ENCODE measurements at places on chromosomes 16 and 17.

DNA sequence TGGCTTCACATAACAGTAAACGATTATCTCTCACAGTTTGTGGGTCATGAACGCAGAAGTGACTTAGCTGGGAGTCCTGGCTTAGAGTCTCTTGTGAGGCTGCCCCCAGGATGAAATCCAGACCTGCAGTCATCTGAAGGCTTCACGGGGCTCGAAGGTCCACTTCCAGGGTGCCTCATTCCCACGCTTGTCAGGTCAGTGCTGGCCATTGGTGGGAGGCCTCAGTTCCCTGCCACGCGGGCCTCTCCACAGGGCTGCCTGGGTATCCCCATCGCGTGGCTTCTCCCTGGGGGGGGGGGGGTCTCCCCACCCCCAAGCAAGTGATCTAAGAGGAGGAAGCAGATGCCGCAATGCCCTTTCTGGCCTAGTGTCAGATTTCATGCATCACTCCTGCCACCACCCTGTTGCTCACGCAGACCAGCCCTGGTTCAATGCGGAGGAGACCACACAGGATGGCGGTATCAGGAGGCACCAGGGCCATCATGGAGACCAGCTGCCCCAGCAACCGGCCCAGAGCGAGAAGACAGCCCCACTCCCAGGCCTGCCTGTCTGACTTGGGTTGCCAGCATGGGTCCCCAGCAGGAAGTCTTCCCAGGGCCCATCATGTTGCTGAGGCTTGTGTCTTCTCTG is 77.3 kb upstream of the CDH5 start:
- no peaks in the 10 kb centered on the region for H3K36me3 ChIP-seq
- DNase-seq, result no peak
- H3K27ac ChIP-seq, result no peak overlapping the region
- peaks cover 8% of the 10 kb centered on the region for H3K27me3 ChIP-seq
- H3K4me1 ChIP-seq, result no peaks in the 10 kb centered on the region

GRCh38 chr17:12545877-12546513 is 119.7 kb upstream of the MYOCD start:
- no peak overlapping the region for H3K27ac ChIP-seq
- H3K36me3 ChIP-seq, result no peaks in the 10 kb centered on the region
- peak; percentile 56 for DNase-seq
- no peaks in the 10 kb centered on the region for H3K27me3 ChIP-seq
- no peak overlapping the region for H3K4me3 ChIP-seq

- no peak overlapping the region for H3K4me3 ChIP-seq
- no peak for DNase-seq
- no peaks in the 10 kb centered on the region for H3K36me3 ChIP-seq
- H3K4me1 ChIP-seq, result no peaks in the 10 kb centered on the region
- H3K27ac ChIP-seq, result no peak overlapping the region
Measured at GRCh38 chr17:11485336-11486100, 112.8 kb upstream of the DNAH9 start.

GRCh38 chr17:16003841-16004240 is 4.2 kb downstream of the TTC19 start:
- no peak overlapping the region for H3K27ac ChIP-seq
- no peaks in the 10 kb centered on the region for H3K27me3 ChIP-seq
- no peak for DNase-seq
- peaks cover 80% of the 10 kb centered on the region for H3K36me3 ChIP-seq
- H3K4me3 ChIP-seq, result no peak overlapping the region

- H3K36me3 ChIP-seq, result no peaks in the 10 kb centered on the region
- H3K27me3 ChIP-seq, result peaks cover 36% of the 10 kb centered on the region
- no peaks in the 10 kb centered on the region for H3K4me1 ChIP-seq
- no peak overlapping the region for H3K27ac ChIP-seq
Measured at GRCh38 chr17:57234739-57235092, 21.6 kb upstream of the MSI2 start.

DNA sequence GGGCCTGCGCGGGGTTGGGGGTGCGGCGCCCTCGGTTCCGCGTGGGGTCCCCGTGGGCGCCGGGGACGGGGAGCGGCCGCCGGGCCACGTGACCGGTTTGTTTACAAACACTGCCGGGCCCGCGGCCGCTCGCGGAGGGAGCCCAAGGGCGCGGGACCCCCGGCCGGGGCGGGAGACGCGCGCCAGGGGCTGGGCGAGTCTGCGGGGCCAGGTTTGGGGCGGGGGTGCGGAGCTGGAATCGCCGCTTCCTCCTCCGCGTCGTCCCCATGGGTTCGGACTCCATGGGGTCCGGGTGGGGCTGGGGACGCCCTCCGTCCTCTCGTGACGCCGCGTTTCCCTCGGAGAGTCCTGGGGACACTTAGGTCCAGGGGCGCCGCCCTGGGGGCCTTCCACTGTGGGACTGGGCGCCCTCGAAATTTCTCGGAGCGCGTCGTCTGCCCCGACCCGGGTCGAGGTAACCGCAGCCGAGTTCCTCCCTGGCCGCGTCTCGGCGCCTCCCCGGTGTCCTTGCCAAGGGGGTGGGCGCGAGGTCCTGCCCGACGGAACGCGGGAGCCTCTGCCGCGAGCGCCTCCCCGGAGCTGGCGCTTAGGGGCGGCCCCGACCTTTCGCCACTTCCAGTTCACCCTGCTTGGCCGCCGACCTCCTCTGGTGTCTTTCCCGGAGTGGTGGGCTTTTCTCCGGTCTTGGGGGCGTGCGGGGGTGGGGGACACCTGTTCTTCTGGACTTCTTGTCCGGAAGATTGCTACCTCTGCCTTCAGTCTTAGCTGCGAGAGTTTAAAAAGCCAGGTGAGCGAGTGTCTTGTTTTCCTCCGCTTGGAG is 684 bp downstream of the YPEL2 start:
- peaks cover 51% of the 10 kb centered on the region for H3K4me1 ChIP-seq
- H3K4me3 ChIP-seq, result peak overlapping the region; percentile 89
- peak overlapping the region; percentile 63 for H3K27ac ChIP-seq

GRCh38 chr17:56939869-56940484 is 20.9 kb downstream of the COIL start:
- H3K27me3 ChIP-seq, result no peaks in the 10 kb centered on the region
- peak; percentile 70 for DNase-seq
- H3K4me3 ChIP-seq, result no peak overlapping the region
- H3K4me1 ChIP-seq, result peaks cover 19% of the 10 kb centered on the region
- peaks cover 55% of the 10 kb centered on the region for H3K36me3 ChIP-seq

DNA sequence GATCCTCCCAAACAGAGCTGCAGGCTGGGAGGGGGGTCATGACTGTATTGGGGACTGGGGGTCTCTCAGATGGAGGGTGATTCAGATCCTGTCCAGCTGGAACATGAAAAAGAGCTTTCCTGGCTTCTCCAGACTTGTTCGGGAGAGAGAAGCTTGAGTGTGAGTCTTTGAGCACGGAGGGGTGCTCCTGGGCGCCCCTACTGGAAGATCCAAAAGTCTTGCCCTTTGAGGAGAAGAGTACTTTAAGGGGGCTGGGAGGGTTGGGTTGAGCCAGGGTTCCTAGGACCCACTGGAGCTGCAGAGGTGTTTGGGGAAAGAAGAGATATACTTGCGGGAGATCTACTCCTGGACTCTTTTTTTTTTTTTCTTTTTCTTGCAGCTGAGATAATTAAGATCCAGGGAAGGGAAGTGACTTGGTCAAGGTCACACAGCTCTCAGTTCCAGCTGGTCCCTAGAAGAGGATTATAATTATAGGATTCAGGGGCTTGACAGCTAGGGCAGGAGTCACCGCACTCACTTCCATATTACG is 8.4 kb downstream of the RARA start:
- H3K4me1 ChIP-seq, result peaks cover 70% of the 10 kb centered on the region
- H3K36me3 ChIP-seq, result peaks cover 3% of the 10 kb centered on the region
- DNase-seq, result peak; percentile 85
- H3K27ac ChIP-seq, result peak overlapping the region; percentile 98

DNA sequence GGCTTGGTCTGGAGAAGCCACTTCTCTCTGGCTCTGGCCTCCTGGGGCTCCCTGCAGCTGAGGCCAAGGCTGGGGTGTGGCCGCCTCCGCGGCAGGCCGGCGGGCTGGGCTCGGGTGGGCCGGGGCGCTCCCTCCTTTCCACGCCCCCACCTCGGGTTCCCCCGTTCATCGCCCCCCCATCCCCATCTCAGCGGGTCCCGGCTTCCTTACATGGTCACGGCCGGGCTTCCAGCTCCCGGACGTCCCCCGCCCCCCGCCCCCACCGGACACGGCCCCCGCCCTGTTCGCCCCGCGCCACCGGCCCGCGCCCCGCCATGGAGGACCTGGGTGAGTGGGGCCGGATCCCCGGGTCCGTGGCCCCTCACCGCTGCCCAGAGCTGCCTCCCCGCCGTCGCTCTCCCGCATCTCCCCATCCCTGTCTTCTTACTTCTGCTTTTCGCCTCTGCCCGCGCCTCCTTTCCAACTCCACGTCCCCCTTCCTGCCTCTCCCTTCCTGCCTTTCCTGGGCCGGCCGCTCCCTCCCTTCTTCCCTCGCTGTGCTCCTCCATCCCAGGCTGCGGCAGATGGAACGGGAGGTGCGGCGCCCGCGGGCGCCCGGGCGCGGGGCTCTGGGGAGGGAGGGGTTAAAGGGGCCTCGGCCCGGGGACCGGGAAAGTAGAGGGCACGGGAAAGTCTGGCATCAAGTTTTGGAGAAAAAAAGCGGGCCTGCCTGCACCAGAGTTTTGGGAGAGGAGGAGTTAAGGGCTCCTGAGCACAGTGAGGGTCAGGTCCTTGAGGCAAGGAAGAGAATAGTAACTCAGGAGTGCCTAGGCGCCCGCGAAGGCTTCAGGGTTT is at the start of gene TGFB1I1:
TSS of gene TGFB1I1 (plus strand) at position 278 of the 834 bp plus-strand sequence. CDS start at position 315, 37 bp downstream.
- no peak within 1 kb of the TSS for H3K27ac ChIP-seq
- H3K27me3 ChIP-seq, result peaks cover 44% of the 10 kb centered on the region
- peaks cover 2% of the 10 kb centered on the region for H3K36me3 ChIP-seq
- DNase-seq, result peak; percentile 55
- H3K4me1 ChIP-seq, result peaks cover 24% of the 10 kb centered on the region
- H3K4me3 ChIP-seq, result peak within 1 kb of the TSS; percentile 67

DNA sequence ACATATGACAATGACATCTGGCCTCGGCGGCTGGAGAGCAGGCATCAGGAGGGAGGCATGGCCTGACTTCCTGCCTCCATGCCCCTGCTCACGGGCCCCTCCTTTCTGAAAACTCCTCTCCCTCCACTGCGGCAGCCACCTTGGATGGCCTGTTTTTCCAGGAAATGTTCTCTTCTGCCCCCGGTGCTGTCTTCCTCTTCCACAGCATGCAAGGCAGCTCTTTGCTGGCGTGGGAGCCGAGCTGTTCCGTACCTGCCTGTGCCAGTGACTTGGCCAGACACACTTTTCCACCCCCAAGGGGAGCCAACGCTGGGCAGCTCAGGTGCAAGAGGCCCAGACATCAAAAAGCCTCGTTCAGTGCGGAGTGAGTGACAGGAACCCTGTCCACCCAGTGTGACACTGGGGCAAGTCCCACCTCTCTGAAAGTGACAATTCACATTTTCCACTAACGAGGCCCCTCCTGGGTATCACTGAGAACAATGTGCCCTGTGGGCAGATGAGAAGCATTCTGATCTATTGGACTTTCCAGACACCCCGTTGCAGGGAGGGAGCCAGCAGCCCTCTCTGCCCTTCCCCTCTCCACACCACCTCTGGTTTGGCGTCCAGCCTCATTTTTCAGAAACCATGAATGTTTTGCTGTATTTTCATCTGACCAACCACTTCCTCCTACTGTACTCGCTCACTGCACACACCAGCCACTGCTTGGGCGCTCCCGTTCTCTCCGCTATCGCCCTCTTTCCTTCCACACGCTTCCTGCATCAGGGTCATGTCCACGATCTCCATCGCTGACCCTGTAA is 31.2 kb downstream of the NSMCE1 start:
- peaks cover 79% of the 10 kb centered on the region for H3K4me1 ChIP-seq
- peak overlapping the region; percentile 100 for H3K27ac ChIP-seq
- DNase-seq, result peak; percentile 93
- peak overlapping the region; percentile 80 for H3K4me3 ChIP-seq
- peaks cover 29% of the 10 kb centered on the region for H3K36me3 ChIP-seq

DNA sequence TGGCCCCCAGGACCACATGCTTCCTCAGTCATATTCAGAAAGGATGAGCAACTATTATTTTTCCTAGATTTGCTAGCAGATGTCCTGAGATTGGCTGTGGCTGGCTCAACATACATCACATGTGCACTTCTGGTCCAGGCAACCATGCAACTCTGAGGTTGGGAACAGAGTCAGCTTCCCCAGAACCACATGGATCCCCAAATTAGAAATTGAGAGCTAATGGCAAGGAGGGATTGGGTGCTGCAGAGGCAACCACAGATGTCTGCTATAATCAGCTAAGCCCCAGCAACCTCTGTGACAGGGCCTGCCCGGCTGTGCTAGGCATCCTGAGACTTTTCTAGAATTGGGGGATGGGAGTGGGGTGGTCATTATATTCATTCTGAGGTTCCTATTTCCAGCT is 33.8 kb upstream of the CLEC18A start:
- no peaks in the 10 kb centered on the region for H3K27me3 ChIP-seq
- H3K27ac ChIP-seq, result no peak overlapping the region
- no peak overlapping the region for H3K4me3 ChIP-seq
- peaks cover 15% of the 10 kb centered on the region for H3K36me3 ChIP-seq

DNA sequence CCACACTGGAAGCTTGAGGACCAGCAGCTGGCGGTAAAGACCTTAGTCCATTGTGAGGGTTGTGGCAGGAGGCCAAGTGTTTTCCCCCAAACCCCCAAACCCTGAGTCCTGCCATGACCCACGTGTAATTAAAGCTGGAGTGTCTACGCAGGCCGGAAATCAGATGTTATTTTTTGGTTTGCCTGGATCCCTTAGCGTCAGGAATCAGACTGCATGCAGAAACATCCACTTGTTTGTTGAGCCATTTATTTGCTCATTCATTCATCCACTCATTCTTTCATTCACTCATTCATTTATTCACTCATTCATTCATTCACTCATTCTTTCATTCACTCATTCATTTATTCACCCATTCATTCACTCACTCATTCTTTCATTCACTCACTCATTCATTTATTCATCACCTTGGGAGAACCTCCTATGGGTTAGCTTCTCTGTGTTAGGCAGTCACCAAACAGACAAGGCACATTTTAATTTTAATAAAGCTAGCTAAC is 313.1 kb downstream of the MAF start:
- H3K27ac ChIP-seq, result peak overlapping the region; percentile 56
- no peaks in the 10 kb centered on the region for H3K36me3 ChIP-seq
- H3K27me3 ChIP-seq, result peaks cover 4% of the 10 kb centered on the region
- DNase-seq, result no peak

DNA sequence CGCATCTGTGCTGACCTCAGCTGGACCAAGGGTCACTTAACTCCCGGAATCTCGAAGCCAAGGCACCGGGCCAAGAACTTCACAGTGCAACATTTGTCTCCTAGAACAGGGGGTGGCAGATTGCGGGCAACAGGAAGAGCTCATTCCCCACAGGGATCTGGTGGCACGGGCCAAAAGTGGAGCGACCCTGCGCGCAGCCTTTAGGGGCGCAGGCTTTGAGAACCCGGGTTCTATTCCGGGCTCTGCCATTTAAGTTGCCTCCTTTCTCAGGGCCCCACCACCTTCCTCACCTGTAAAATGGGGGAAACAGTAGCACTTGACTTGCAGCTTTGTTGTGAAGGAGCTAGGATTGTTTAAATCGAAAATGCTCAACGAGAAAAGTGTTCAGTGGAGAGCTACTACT is 651 bp downstream of the SHMT1 start:
- peaks cover 11% of the 10 kb centered on the region for H3K36me3 ChIP-seq
- peaks cover 15% of the 10 kb centered on the region for H3K4me1 ChIP-seq
- peak overlapping the region; percentile 93 for H3K4me3 ChIP-seq
